ENCODE measurements at places on chromosomes 1 and 21.
A peak's percentile ranks its signal among the peaks of the same experiment; 100 is the strongest.

DNA sequence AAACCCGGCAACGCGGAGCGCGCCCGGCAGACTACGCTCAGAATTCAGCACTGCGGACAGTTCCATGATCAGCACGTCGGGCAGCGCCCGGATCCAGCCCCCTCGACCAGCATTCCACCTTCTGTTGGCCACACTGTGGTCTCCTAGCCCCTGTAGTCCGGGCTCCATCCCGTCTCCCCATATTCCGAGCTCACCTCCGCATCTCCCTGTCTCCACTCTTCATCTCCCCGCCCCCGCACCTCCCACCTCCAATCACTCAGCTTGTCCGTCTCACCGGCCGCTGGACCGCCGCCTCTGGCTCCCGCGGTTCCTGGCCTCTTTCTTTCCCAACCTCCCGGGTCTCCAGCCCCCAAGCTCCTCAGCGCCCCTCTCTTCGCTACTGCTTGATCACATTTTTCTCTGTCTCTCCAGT, 500 bp downstream of the EPHA10 start:
- DNase-seq: no peak

- no peak for DNase-seq
Observed at GRCh38 chr1:183285256-183285655, 99.2 kb downstream of the LAMC2 start.

- no peak for DNase-seq
Observed at GRCh38 chr1:64775113-64775512, 30.2 kb downstream of the RAVER2 start.

DNA sequence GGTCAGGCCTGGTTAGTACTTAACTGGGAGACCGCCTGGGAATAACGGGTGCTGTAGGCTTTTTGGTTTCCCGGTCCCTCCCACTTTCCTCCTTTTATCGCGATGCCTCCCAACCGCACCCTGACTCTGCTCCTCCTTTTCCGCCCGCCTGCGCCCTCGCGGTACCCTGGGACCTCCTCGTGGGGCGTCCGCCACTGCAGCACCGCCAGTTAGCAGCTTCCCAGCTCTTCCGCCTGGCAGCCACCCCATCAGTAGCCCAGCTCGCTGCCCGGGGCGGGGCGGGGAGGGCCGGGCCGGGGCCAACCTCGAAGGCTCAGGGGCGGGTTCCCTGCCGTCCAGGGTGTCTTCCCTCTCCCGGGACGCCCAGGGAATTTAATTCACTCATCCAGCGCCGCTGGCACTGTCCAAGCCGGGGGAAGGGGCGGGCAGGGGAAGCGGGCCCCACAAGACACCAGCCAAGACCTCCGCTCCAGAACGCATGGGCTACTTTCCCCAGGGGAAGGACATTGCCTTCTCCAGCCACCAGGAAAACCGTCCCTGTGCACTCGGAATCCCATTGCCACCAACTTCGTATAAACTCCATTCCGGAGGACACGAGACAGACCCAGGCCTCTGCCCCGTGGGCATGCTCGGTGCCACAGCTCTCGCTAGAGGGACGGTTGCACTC, 2.0 kb upstream of the ZNF678 start:
- no peak for DNase-seq

GRCh38 chr1:161127649-161128048, 4.8 kb downstream of the DEDD start:
- no peak for DNase-seq

DNA sequence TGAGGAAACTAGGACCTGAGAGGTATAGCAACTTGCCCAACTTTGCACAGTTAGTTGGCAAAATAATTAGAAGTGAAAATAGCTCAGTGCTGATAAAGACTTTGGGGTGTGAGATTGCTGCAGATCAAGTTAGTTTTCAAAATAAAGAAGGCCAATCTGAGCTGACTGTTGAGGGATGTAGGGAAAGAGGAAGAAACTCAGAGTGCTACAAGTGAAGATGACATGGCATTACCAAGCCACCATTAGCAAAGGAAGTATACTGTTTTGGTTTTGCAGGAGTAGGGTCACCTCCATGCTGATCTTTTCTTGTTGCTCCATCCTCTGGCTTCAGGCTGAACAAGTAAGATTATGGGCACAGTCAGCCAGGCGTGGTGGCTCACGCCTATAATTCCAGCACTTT, 78.7 kb upstream of the ADAM30 start:
- no peak for DNase-seq

- DNase-seq: no peak
Observed at GRCh38 chr1:187691439-187691838, 862.7 kb downstream of the PLA2G4A start.

- no peak for DNase-seq
Observed at GRCh38 chr1:212247179-212247721, 38.0 kb upstream of the PPP2R5A start.

GRCh38 chr1:212512816-212513559, 80.3 kb downstream of the NENF start:
- DNase-seq: no peak

DNA sequence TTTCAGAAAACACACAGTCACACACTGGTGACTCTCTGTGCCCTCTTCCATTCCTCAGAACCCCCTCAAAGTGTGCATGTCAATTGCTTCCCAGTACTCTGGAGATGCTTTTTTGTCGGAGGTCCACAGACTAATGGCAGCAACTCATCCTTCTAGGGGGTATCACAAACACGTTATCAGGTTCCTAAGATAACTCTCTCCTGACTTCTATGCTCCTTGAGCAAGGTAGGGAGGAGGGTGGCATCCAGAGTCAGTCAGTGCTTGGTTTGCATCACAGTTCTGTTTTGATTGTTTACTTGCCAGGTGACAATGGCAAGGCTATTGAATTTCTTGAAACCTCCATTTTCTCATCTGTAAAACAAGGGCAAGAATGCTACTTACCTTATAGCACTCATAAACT, 39.4 kb upstream of the DYNLT5 start:
- no peak for DNase-seq

GRCh38 chr1:116853680-116854402, 55.9 kb upstream of the PTGFRN start:
- no peak for DNase-seq

DNA sequence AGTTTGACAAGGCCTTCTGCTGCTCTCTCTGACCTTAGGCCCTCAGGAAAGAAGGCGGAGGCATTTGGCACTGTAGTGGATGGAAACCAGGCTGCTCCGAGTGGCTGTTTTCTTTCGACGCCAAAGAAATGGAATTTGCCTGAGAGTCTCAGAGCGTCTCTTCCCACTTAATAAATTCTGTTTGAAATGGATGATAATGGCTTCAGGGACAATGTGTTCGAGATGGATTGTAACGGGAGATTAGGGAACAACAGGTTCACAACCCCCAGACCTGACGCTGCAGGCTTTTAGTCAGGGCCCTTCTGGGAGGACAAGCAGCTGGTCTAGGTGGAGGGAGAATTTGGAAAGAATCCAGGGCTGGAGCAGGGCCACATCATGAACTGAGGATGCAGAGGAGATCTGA, 58.6 kb downstream of the TLR5 start:
- DNase-seq: no peak

DNA sequence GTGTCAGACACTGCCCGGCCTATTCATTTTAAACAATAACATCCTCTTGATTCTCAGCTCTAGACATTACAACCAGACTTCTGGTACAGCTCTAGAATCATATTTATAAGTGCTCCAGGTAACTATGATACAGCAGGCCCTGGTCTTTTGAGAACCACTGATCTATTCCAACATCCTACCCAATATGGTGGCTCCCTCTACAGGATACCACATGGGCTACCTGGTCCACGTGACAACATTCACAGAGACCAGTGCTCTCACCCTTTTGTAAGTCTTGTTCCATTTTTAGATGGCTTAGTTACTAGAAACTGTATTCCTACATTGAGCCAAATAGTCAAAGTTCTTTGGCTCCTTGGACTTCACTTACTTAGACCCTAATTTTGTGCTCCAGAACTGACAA, 102.9 kb downstream of the PTPN14 start:
- DNase-seq: no peak

- no peak for DNase-seq
Observed at GRCh38 chr1:172779491-172779890, 120.6 kb downstream of the FASLG start.

DNA sequence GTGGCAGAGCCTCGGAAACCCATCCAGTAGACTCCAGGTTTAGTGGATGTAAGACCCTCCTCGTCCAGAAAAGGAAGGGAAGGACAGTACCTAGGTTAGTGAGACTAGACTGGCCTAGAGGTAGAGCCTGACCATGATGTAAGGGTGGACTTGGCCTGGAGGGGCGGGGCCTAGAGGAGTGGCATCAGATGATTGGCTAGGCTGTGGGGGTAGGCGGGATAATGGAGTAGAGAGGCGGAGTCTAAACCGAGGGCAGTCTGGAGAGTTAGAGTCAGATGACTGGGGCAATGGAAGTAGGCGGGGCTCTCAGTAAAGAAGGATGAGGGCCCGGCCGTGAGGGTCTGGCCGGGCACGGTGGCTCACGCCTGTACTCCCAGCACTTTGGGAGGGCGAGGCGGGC, 70.1 kb downstream of the EPHB2 start:
- no peak for DNase-seq

DNA sequence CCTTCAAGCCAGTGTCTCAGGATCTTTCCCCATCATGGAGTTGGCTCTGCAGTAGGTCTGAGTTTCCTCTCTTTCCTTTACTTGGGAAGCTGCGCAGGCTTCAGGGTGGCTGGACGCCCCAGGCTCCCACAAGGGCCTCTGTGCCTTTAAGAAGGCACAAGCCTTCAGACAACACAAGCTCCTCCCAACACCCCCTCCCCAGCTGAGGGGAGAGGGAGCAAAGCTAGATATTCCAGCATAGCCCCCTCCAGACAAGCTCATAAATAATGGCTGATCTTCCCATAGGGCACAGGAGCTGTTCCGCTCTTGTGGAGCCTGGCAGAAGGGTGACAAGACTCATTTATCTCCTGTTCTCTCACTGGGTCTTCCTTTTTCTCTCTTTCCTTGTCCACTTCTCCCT, 27.9 kb upstream of the ATP2B4 start:
- DNase-seq: no peak

- DNase-seq: peak; percentile 74
Observed at GRCh38 chr1:211829343-211830054, 1.1 kb downstream of the LPGAT1 start.

GRCh38 chr1:14794906-14795305, 196.4 kb downstream of the KAZN start:
- DNase-seq: no peak

DNA sequence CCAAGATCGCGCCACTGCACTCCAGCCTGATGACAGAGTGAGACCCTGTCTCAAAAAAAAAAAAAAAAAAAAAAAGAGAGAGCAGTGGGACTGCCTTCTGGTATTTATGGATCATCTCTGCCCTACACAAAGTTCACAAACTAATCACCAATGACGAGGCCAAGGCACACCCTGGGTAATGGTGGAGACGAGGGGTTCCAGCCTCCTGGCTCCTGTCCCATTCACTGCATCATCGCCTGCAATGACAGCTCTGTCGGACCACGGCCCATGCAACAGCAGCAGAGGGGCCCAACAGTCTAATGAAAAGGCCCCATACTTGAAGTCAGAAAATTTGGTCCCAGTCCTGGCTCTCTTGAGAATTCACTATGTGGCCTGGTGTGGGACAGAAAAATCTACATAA, 2.9 kb upstream of the BTG2 start:
- peak; percentile 79 for DNase-seq

DNA sequence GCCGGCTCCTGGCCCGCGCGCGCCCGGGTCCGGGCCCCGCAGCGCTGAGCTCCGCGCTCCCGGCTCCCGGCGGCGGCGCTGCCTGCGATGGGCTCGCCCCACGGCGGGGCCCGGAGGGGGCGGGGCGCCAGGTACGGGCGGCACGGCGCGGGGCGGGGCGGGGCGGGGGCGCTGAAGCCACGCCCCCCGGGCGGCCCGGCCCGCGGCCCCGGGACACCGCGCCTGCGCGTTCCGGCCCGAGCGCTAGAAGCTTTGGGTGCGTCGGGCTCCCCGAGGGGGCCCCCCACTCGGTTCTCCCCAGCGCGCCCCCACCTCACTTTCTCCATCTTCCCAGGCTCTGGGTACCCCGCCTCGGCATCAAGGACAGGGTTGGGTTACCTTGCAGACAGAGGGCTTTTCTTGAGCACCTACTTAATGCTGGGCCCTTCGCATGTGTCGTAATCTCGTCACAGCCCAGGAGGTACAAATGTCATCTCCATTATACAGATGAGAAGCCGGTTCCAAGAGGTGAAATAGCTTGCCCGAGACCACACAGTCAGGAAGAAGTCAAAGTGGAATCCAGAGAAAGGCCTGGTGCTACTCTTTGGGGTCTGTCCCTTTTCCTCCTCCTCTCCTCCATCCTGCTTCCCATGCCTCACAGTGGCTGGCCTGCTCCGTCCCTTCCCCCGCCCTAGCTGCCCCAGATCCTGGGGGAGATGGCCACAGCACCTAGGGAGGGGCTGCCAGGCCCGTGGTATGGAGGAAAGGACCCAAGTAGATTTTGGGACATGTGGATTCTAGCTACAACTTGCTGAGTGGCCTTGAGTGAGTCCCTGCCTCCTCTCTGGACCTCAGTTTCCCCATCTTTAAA, 46.5 kb downstream of the RAP1GAP start:
- peak; percentile 70 for DNase-seq

DNA sequence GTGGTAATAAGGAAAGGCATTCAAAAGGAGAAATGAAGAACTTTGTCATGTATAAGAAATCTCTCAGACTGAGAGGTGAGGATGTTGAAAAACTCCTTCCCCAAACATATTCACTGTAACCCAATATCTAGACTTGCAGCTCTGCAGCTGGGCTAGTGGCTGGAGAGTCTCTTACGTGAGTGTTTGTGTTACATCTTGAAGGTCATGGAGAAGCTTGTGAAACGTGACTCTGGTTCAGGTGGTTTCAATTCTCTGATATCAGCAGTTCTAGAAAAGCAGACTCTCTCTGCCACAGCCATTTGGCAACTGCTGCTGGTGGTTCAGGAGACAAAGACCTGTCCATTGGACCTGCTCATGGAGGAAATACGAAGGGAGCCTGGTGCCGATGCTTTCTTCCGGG, 55.0 kb upstream of the EPHA8 start:
- DNase-seq: no peak

GRCh38 chr1:50605186-50605875, 182.1 kb upstream of the DMRTA2 start:
- DNase-seq: no peak

DNA sequence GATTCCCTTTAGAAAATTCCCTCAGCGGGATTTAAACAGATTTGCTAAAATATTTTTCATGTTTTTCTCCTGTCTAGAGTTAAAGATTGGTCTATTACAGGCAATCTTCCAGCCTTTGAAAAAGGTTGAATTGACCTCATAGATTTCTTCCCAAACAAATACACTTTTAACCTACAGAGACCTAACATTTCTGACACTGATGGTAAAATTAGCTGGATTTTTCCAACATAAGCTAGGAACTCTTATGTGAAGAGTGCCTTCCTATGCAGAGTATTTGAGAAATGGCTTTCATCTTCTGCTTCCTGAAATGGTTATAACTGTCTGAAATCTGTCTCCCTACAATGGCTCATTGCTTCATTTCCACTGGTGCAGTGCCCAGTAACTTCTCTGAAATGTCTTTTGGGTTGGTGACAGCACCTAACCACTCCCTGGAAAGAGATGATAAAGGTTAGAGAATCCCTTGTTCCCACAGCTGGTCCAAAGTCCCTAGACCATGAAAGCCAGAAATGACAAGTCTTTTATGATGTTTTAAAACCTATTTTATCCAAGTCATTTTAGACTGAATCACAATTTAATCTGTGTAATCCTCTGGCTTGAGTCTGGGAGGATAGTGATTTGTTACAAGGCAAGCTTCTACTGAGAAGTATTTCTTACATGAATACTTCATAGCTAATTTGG, 269.4 kb downstream of the BACH1 start:
- no peak for DNase-seq

- no peak for DNase-seq
Observed at GRCh38 chr1:201881617-201882016, 7.1 kb upstream of the SHISA4 start.

GRCh38 chr1:108560874-108561459, 1.1 kb downstream of the EEIG2 start:
- DNase-seq: peak; percentile 85

- DNase-seq: no peak
Observed at GRCh38 chr21:38476385-38476784, 21.9 kb downstream of the ERG start.

All from Peyer's patch (tissue), 4 donors.